ENCODE measurements at places on chromosomes 16 and 17. TPM values are rescaled to one million over a fixed set of nuclear protein-coding genes. Genes with fewer than 3 reads are reported as not detected.

The CBX4 gene
- total RNA-seq, result 91.6 TPM

The KPNA2 gene
- 64.2 TPM for total RNA-seq

The PMFBP1 gene
- 5.1 TPM for total RNA-seq

The FBXO39 gene
- total RNA-seq, result not detected

DNA sequence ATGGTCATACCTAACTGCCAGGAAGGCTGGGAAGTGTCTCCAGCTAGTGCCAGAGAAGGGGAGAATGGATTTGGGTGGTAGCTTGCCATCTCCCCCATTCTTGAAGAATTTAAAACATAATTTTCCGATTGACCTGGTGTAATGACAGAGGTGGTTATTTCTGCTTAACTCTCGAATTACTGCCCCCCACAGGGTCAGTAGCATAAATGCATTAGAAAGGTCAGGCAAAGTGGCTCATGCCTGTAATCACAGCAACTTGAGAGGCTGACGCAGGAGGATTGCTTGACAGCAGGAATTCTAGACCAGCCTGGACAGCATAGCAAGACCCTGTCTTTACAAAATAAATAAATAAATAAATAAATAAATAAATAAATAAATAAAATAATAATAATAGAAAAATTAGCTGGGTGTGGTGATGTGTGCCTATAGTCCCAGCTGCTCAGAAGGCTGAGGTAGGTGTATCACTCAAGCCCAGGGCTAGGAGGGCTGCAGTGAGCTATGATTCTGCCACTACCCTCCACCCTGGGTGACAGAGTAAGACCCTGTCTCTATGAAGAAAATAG is 27.5 kb downstream of the TMC7 start:
- H3K36me3 ChIP-seq, result no peaks in the 10 kb centered on the region
- no peak for DNase-seq
- no peak overlapping the region for H3K27ac ChIP-seq
- peaks cover 5% of the 10 kb centered on the region for H3K4me1 ChIP-seq
- H3K4me3 ChIP-seq, result no peak overlapping the region

DNA sequence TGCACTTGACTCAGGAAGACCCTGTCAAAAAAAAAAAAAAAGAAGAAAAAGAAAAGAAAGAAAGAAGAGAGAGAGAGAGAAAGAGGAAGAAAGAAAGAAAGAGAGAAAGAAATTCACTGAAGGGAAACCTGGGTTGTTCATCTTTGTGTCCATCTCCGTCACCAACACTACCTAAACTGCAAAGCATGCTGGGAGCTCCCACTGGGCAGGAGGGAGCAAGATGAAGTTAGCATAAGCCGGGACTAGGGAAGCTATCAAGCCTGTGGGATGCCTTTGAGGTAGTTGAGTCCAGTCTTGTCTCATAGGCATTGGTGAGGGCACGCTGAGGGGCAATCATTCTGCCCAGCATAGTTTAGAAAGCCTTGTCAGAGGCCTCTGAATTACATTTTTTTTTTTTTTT is 7.6 kb upstream of the CBFB start:
- H3K27ac ChIP-seq, result no peak overlapping the region
- H3K4me1 ChIP-seq, result peaks cover 11% of the 10 kb centered on the region
- no peak overlapping the region for H3K4me3 ChIP-seq
